Activated T-cell treated with anti-CD3 and anti-CD28 coated beads for 1 hour (primary cell): ENCODE measurements at places on chromosomes 16 and 17.
A peak's percentile ranks its signal among the peaks of the same experiment; 100 is the strongest.

- no peak for DNase-seq
Measured at GRCh38 chr17:40481106-40481505, 20.3 kb downstream of the TNS4 start.

DNA sequence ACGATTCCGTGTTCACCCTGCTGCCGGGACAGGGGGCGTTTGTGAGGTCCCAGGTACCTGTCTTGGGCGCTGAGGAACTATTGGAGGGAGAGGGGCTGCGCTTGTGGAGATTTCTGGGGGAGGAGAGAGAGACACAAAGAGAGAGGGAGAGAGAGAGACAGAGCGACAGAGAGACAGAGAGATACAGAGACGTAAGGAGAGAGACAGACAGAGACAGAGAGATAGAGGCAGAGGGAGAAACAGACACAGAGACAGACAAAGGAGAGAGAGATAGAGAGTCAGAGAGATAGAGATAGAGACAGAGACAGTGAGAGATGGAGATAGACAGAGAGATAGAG lies 24.5 kb upstream of the ITGAX start:
- no peak for DNase-seq

DNA sequence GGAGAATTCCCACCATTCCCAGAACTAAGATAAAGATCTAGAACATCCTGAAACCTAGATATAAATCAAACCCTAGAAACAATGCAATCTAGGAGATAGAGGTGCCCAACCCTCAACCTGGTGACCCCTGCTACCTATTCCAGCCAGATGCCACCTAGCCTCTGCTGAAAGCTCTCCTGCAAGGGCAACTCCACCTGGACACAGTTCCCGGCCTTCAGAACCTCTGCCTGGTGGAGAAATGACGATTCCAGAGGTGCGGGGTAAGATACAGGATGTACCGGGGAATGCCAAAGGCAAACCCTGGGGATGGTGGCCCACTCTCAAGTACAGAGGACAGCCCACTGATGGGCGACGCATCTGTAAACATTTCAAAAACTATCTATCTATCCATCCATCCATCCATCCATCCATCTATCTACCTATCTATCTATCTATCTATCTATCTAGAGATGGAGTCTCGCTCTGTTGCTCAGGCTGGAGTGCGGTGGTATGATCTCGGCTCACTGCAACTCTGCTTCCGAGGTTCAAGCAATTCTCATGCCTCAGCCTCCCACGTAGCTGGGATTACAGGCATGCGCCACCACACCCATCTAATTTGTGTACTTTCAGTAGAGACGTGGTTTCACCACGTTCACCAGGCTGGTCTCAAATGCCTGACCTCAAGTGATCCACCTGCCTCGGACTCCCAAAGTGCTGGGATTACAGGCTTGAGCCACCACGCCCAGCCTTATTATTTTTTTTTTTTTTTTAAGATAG lies 19.0 kb downstream of the MEAK7 start:
- no peak for DNase-seq

DNA sequence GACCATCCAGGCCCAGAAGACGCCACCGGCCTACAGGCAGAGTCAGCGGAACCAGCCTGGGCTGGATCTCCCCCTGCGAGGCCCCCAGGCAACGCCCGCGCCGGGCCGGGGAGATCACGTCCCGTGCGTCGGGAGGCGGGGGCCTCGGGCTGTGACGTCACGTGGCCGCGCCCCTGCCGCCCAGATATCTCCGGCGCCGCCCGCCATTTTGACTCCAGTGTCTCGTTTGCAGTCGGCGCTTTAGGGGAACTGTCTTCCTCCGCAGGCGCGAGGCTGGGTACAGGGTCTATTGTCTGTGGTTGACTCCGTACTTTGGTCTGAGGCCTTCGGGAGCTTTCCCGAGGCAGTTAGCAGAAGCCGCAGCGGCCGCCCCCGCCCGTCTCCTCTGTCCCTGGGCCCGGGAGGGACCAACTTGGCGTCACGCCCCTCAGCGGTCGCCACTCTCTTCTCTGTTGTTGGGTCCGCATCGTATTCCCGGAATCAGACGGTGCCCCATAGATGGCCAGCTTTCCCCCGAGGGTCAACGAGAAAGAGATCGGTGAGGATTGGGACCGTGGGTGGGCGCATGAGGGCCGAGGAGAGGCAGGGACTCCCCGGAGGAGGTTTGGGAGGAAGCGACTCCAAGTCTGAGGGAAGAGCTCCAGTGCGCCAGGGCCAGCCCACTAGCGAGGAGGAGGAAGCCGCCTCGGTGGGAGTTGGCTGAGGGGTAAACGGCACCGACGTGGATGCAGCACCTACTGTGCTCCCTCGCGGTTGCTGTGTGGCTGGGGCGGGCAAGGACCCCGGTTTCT lies at the start of gene WSB1:
TSS of gene WSB1 (plus strand) at position 217 of the 791 bp plus-strand sequence. CDS start at position 499, 282 bp downstream.
- peak; percentile 90 for DNase-seq

DNA sequence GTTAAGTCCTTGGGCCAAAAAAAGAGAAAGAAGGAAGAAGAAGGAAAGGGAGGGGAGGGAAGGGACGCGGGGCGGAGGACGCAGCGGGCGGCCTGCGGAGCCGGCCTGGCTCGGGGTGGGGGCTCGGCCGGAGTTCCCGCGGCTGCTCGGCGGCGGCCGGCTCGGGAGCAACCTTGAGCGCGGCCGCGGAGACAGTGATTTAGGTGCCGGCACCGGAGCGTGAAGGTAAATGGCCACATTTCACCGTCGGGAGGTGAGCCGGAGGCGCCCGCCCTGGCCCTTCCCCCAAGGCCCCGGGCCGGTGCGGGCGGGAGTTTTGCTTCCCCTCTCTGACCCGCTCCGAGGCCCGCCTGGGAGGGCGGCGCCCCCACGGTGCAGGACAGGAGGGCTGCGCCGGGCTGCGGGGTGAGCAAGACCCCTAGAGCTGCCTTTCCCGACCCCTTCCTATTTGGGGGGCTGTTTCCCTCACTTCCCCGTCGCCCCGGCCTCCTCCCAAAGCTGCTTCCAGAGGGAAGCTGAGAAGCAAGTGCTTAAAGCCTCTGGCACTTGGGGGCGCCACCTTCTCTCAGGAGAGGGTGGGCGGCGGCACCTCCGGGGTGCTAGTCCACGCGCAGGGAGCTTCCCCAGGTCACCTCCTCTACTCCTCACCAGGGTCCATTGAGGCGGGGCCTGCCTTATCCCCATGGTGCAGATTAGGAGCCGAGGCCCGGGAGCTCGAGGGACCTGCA lies 56.5 kb downstream of the MRM1 start:
- no peak for DNase-seq

DNA sequence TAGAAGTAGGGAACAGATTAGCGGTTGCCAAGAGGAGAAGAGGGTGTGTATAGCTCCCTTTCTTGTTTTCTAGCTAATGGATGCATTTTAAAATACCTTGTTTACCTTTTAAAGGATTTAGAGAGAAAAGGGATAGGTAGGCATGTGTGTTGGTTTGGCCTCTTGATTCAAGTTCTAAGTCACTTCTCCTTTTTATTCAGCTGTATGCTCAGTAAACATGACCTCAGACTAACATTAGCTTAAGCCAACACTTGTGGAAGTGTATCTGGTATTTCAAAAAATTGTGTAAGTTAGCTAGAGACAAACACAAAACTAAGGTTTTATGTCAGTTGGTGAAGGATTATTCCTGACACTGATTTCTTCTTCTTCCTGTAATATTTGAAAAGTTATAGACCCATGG lies 204.1 kb upstream of the NOG start:
- DNase-seq = no peak

- no peak for DNase-seq
Measured at GRCh38 chr17:17924131-17924856, 47.9 kb downstream of the TOM1L2 start.

DNA sequence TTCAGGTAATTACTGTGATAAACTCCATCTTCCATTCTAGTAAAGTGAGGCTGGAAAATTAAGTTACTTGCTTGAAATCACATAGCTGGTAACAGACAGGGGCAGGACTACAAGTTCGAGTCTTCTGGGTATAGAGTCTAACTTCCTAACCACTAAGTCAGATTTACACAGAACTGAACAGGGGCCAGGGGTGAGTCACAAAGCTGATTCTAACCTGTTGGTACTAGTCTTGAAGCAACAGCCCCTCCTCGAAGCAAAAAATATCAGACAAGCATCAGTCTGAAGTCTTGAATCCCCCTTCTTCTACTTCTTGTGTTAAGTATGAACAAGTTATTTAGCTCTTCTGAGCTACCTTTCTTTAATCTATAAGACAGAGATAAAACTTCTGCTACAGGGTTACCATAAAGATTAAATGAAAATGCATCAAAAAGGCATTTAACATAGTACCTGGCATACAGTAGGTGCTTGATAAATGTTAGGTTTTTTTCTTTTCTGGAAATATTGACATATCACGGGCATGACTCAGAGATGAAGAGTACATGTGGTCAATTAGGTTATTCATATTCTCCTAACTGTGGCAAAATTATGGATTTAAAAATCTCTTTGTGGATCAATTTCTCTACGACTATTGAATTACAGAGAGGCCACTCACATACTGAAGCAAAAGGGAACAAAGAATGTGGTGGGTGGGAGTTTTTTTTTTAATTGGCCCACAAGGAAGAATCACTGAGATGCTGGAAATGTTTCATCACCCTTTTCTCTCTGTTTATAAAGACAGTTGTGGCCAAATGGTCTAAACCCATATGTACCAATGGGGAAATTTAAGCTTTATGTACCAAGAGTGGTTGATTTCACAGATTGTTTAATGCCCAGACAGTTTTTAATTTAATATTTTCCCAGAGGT lies 266.9 kb upstream of the DYNLRB2 start:
- no peak for DNase-seq

GRCh38 chr17:28702026-28702751 lies 9.5 kb downstream of the PROCA1 start:
- no peak for DNase-seq

DNA sequence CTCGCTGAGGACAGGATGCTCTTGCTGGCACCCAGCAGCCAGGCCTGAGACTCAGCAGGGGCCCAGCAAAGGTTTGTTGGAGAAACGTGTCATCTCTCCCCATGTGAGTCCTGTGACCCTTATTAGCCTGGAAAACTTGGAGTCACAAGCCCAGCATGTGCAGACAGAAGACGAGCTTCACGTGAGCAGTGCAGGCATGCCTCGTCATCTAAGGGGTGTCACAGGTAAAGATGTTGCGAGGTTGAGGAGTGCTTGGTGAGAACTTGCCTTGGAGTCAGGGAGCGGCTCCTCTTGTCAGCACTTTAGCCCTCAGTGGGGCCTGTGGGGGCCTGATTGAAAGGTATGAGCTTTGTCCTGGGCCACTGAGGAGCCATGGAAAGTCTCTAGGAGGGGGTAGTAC lies 2.1 kb upstream of the CTRL start:
- DNase-seq = no peak

GRCh38 chr16:46573008-46573833 lies 48.0 kb downstream of the SHCBP1 start:
- DNase-seq = no peak

- DNase-seq = no peak
Measured at GRCh38 chr17:67544364-67544955, 167.4 kb downstream of the PITPNC1 start.

DNA sequence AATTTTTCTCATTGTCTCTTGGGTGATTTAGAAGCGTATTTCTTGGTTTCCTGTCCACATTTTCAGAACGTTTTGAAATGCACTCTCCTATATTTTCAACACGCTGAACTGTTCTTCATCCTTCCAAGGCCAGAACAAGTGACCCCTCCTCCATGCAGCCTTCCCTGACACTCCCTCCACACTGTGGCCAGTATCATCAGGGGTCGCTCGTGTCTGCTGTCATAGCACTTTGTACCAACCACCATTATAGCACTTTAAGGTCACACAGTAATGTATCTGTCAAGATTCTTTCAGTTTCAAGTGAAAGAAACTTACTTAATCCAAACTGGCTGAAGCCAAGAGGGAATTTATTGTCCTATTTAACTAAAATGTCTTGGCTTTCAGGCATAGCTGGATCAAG lies 17.5 kb upstream of the IL21R start:
- no peak for DNase-seq

- DNase-seq = no peak
Measured at GRCh38 chr16:30369938-30370455, 297 bp downstream of the TBC1D10B start.
